ENCODE measurements at places on chromosomes 12 and 14. TPM values are rescaled to one million over a fixed set of nuclear protein-coding genes. Genes with fewer than 3 reads are reported as not detected.

The GPR65 gene
- 1.3 TPM for total RNA-seq

The ANG gene
- total RNA-seq: 1,830 TPM

The TMEM119 gene
- total RNA-seq: not detected

The AQP5 gene
- total RNA-seq: not detected

The RNF31 gene
- total RNA-seq: 39.6 TPM

The HAL gene
- 161 TPM for total RNA-seq

The TDRD9 gene
- 0.31 TPM for total RNA-seq

The CDK4 gene
- total RNA-seq: 39.1 TPM

The CRACR2A gene
- 1.2 TPM for total RNA-seq

The CIROP gene
- total RNA-seq: not detected

The KIF5A gene
- not detected for total RNA-seq

The RTL1 gene
- total RNA-seq: not detected

The SCAF11 gene
- 64.8 TPM for total RNA-seq

The OAS1 gene
- 19.2 TPM for total RNA-seq

The CLEC1A gene
- 0.62 TPM for total RNA-seq

The MUCL1 gene
- not detected for total RNA-seq

The DIP2B gene
- total RNA-seq: 24.0 TPM

The PA2G4 gene
- total RNA-seq: 36.4 TPM

The SLC8A3 gene
- total RNA-seq: 0.05 TPM

The PAX9 gene
- not detected for total RNA-seq

The CCNK gene
- total RNA-seq: 18.1 TPM

The RAPGEF3 gene
- 1.7 TPM for total RNA-seq

The PZP gene
- 0.86 TPM for total RNA-seq

The MSI1 gene
- 0.06 TPM for total RNA-seq

The EPYC gene
- not detected for total RNA-seq

The ZBTB25 gene
- total RNA-seq: 5.5 TPM

The CPNE8 gene
- 10.9 TPM for total RNA-seq

The C3AR1 gene
- total RNA-seq: 3.6 TPM

The RERGL gene
- total RNA-seq: not detected

The PAPLN gene
- 0.86 TPM for total RNA-seq

The KRT73 gene
- not detected for total RNA-seq

The PDZRN4 gene
- total RNA-seq: 0.49 TPM

The RACGAP1 gene
- 5.2 TPM for total RNA-seq

The PPFIA2 gene
- total RNA-seq: 1.2 TPM

The IFI27L1 gene
- 4.4 TPM for total RNA-seq

The IL26 gene
- total RNA-seq: not detected

The MYO1H gene
- not detected for total RNA-seq

The RSRC2 gene
- 17.6 TPM for total RNA-seq

The RNASE1 gene
- 106 TPM for total RNA-seq

The B4GALNT1 gene
- 0.44 TPM for total RNA-seq

The FOXM1 gene
- 2.6 TPM for total RNA-seq

The RD3L gene
- 0.25 TPM for total RNA-seq

The DCP1B gene
- total RNA-seq: 5.3 TPM

The PRB3 gene
- total RNA-seq: not detected

The KRT83 gene
- total RNA-seq: not detected

The CMA1 gene
- not detected for total RNA-seq

The ACOT4 gene
- 14.4 TPM for total RNA-seq

The PIP4P1 gene
- total RNA-seq: 12.0 TPM

The AQP2 gene
- not detected for total RNA-seq

The CCDC177 gene
- 0.11 TPM for total RNA-seq

The EIF2B2 gene
- total RNA-seq: 19.8 TPM

The SLC25A47 gene
- 74.8 TPM for total RNA-seq

Data from right lobe of liver (tissue), 6 donors.